ENCODE measurements at places on chromosomes 4 and X. TPM values are rescaled to one million over a fixed set of nuclear protein-coding genes. Genes with fewer than 3 reads are reported as not detected.

DNA sequence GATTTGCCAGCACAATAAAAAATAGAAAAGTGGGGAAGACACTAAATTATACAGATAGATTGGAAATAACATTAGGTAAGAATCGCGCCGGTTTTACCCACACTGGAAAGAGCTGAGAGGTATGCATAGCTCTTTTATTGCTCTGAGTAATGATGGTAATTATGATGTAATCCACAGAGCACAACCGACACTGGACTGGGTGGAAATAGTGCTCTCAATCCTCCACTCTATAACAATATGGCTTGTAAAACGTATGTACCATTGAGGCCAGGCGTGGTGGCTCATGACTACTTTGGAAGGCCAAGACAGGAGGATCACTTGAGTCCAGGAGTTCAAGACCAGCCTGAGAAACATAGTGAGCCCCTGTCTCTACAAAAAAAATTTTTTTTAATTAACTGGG, 104.3 kb upstream of the RAPGEF2 start:
- no peak for DNase-seq

DNA sequence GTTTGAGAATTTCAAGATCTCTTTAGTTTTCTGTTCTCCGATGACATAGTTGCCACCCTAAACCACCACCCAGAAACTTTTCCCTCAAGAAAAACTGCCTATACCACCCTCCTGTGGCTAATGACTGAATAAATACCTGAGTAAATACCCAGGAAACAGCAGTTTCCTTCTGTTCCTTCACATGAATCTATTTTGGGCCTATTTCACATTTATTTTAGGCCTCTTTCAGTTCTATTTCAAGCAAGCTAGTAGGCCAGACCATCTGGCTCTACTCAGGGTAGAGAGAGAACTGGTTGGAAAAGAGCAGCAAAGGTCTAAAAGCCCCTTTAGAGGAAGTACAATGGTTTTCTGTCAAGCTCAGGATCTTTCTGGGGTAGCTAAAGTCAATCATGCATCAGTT, 23.4 kb downstream of the ARHGEF9 start:
- DNase-seq = no peak

- DNase-seq = no peak
Measured at GRCh38 chrX:16970977-16971376, 24.5 kb downstream of the REPS2 start.

- DNase-seq = no peak
Measured at GRCh38 chr4:10529291-10530136, 72.3 kb upstream of the ZNF518B start.

DNA sequence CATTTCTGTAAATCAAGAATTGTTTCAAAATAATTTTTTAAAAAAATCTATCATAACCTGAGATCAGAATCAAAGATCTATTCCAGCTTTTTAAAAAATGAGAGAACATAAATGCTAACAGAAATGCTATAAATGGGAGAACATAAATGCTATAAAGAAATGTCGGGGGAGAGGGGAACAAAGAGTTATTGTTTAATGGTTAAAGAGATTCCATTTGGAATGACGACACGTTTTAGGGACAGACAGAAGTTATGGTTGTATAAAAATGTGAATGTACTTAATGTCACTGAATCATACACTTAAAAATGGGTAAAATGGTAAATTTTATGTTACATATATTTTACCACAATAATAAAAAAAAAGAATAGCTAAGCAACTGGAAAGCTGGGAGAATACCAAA, 127.1 kb downstream of the ATRX start:
- no peak for DNase-seq

Gene MAGEC3
- total RNA-seq = not detected

DNA sequence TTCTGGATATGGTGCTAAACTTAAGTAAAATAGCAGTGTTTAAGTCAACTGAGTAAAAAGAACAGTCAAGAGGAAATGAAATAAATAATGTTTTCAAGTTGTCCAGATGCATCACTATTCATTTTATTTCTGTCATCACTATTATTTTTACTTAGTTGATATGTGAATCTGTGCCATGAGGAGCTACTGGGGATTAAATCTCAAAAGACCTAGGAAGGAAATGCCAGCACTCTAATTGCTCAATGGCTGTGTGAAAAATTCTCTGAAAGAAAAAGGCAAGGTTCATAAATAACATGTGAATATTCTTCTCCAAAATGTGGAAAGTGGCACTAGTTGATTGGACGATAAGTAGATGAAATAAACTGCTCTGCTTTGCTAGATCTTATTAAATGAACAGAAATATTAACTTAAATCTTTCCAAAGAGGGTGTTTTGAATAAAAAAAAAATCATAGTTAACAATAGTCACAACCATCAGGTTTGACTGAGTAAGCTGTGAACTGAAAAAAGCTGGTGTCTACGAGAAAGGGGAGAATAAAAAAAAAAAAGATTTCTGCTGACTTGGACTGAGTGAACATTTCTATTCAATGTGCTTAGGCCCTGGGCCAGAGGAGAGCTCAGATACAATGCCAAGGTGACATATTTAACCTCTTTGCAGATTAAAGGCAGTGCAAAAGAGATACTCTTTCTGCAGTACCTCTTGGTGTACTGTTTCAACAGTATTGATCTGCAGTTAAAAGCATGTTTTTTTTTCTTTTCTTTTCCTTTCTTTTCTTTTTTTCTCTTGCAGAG, 1.6 kb downstream of the SPARCL1 start:
- DNase-seq = no peak

Gene CLCN4
- 4.7 TPM for total RNA-seq

DNA sequence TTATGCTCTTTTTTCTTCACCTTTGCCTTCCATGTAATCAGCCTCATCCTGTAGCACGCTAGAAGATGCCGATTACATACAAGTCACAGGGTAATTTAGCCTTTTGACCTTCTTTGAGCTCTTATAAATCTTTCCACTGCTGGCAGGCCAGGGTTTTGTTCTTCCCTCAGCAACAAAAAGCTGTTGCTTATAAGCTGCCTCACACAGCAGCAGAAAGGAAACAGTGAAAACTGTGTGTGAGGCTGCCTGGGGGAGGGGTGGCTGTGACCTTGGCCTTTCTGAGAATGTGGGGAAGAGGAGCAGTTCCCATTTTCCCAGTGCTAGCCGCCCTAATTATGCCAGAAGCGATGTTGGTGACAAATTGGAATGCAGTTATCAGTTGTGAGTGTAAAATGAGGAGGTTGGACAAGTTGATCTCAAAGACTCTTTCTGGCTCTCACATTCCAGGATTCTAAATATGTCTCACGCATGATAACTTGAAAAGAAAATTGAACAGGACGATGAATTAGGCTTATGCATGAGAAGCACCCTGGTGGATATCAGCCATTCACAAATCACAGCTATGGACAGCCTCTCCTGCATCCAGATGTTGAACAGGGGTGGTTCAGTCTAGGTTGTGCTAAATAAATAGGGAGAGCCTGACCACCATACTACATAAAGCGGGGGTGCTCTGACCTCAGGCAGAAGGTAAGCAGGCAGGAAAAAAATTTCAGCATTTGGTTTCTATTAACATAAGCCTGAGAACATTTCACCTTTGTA, 25.7 kb downstream of the SLITRK2 start:
- DNase-seq = no peak

- DNase-seq = no peak
Measured at GRCh38 chrX:16559206-16559619, 90.7 kb upstream of the S100G start.

DNA sequence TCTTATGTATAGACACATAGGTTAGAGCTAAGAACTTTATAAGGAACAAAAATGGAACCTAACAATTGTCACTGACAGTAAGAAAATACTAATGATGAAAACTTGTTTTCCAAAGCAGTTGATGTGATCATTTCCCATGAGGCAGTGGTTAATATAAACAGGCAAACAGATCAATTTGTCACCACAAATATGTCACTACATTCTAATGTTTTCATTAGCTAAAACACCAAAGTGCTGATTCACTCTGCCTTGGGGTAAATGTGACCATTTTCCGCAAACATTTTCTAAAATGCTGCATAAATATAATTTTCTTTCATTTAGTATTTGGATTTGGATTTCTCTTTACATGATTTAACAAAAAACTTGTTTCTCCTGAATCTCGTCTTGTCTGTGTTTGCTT, 408.9 kb upstream of the CTSO start:
- DNase-seq = no peak

DNA sequence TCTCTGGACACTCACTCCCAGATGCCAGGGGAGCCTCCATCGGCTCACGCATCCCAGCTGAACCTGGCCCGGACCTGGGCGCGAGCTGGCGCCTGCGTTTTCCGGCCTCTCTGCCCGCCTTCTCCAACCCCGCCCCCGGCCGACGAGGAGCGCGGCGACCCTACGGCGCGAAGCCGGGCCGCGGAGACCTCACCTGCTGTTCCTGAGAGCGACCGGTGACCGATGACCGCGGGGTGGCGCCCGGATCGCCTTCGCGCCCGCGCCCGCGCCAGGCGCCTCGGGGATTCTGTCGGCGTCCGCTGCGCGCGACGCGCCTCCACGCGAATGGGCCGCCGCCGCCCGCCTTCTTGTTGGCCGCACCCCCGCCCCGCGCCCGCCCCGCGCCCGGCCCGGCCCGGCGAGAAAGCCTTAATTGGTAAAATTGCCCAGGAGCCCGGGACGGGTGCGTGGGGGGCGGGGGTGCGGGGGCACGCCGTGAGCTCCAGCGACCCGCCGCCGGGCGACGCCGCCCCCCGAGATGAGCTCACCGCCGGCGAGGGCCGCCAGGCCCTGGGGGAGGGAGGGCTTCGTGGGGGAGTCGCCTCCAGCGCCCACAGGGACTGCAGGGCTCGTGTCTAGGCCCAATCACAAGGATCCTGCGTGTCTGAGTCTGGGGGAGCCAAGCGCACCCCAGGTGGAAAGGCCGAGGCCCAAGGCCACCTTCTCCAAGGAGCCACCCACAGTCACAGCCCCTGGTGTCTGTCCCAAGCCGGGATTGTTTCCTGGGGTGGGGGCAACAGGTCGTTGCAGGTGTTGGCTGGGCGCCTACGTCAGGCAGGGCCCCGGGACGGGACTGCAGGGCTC, at the start of gene FLNA:
FLNA (minus strand) TSS at position 322 of the 843 bp plus-strand sequence. CDS start 3,389 bp downstream, outside the sequence.
- DNase-seq = peak; percentile 37

DNA sequence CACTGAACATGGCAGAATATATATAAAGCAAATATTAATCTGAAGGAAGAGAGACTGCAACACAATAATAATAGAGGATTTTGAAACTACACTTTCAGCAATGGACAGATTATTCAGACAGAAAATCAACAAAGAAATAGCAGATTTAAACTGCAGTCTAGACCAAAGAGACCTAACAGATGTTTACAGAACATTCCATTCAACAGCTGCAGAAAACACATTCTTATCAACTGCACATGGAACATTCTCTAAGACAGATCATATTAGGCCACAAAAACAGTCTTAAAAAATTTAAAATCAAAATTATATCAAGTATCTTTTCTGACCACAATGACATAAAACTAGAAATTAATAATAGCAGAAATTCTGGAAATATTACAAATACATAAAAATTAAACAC, 27.1 kb downstream of the CENPE start:
- DNase-seq = no peak

DNA sequence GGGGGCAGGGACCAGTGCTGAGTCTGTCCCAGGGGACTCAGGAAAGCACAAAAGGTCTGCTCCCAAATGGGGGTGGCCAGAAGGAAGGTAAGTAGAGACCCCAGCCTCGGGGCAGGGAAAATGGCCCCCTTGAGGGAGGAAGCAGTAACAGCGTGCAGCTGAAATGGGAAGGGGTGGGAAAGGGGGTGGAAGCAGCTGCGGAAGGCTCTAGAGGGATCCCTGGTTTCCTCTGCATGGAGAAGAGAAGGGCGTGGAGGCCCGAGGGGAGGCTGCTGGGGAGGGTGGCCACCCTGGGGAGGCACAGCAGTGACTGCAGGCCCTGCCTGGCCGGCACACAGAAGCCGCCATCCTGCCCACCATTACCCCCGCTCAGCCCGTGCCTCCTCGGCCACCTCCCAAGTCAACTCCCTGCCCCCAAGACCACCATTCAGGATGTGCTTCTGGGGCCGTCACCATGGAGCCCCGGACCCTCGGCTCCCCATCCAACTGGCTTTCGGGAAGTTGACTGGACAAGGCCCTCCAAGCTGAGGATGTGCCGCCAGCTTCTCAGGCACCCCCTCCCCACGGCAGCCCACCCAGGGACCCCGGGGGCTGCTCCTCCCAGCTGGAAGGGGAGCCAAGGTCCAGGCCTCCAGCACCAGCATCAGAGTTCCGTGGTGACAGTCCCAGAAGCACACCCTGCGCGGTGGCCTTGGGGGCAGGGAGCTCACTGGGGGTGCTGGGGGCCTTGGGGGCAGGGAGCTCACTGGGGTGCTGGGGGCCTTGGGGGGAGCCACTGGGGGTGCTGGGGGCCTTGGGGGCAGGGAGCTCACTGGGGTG, 23.6 kb downstream of the CFAP99 start:
- DNase-seq = no peak

Gene GSX2
- not detected for total RNA-seq

GRCh38 chr4:82043081-82043808, 330.5 kb downstream of the HNRNPD start:
- DNase-seq = no peak

Gene TNIP2
- 73.4 TPM for total RNA-seq

DNA sequence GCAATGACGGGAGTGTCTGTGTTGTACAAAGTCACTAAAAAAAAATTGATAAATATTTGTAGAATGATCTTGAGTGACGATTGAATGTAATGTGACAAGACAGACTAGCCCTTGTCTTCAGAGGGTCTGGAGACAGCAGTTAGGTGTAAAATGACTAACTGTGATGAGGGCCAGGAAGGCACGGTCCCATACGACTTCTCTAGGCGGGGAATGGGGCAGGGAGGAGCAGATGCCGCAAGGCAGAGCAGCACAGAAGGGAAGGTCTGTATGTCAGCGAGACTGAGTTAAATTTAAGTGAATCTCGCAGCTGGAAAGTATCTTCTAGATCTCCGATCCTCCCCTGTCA, 405 bp downstream of the CENPE start:
- DNase-seq = no peak

DNA sequence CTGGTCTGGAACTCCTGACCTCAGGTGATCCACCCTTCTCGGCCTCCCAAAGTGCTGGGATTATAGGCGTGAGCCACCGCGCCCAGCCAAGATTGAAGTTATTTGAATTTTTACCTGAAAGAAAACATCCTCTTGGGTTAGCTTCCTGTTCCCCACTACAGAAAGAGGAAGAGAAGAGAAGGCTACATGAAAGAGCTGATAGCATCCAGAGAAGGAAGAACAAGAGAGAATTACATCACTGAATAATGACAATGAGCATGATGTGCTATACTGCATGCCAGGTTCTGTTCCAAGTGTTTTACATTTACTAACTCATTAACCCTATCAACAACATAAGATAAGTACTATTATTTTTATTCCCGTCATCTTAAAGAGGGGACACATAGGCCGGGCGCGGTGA, 11.5 kb upstream of the TBC1D1 start:
- DNase-seq = no peak

Gene GPR143
- 3.6 TPM for total RNA-seq
